ENCODE measurements at places on chromosomes 11 and 22.

GRCh38 chr11:43994196-43994595 is 51.8 kb downstream of the C11orf96 start:
- no peak for DNase-seq

- no peak for DNase-seq
Measured at GRCh38 chr22:45493286-45493771, 9.4 kb upstream of the FBLN1 start.

GRCh38 chr22:41377846-41378245 is 3.9 kb upstream of the TEF start:
- no peak for DNase-seq

DNA sequence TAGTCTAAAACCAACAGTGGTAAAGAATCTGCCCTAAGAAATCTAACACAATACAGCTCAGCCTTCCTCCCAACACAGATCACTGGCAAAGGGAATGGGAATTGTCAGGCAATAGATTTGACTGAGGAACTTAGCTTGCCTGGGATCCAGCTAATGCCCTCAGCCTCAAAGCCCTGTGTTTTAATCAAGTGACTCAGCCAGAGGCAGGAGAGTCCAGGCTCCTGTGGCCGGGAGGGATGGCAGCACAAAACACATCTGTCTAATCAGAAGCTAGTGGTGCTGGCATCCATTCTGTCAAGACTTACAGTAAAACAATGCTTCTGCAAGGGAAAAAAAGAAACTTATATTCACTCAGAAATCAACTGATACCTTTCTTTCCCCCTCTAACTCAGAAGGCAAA is 5.6 kb downstream of the SYTL2 start:
- DNase-seq: no peak

DNA sequence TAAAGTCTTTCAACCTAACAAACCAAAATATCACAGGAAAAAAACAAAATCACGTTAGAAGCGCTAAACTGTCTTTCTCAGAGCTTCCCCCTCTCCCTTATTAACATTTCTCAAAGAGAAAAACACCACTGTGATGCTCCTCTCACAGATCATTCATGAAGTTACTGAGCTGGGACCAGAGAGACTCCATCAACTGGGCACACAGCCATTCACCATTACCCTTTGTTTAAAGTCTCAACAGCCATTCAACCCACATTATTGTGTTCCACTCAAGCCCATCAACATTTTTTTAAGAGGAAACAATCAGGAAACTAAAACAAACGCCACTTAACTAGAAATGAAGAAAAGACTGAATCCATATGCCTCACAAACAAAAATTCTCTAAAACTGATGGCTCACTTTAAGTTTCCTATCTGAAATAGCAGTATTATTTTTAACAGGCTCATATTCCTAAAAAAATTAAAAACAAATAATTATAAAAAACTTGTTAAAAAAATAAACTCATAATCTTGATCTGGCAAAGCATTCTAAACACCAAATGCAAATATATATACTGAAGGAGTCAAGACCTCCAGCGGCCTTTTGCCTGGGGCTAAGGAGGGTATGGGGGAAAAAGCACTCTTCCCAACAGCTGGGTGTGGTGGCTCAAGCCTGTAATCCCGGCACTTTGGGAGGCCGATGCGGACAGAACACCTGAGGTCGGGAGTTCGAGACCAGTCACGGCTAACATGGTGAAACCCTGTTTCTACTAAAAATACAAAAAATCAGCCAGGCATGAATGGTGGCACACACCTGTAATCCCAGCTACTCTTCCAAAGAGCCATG is 14.0 kb downstream of the CELF1 start:
- DNase-seq: no peak

GRCh38 chr11:92685049-92685448 is 284.4 kb upstream of the MTNR1B start:
- DNase-seq: no peak

GRCh38 chr11:74434528-74434927 is 32.8 kb downstream of the KCNE3 start:
- DNase-seq: no peak

DNA sequence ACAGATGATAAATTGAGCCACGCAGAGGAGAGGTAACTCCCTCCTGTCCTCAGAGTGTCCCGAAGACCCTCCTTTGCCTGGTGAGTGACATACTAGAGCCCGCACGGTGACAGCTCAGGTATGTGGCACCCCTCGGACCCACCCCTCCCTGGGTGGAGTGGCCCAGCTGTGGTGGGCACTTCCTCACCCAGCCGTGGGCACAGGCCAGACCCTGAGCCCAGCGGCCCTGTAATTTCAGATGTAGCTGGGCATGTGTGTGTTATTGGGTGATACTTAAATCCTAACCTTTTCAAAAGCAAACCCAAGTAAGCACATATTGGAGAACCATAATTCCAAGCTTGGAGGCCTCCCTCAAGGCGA is 93.2 kb downstream of the WNT7B start:
- DNase-seq: no peak

GRCh38 chr11:35304386-35304775 is 115.0 kb downstream of the SLC1A2 start:
- DNase-seq: no peak

GRCh38 chr22:43155789-43156188 is 4.4 kb downstream of the TSPO start:
- no peak for DNase-seq

DNA sequence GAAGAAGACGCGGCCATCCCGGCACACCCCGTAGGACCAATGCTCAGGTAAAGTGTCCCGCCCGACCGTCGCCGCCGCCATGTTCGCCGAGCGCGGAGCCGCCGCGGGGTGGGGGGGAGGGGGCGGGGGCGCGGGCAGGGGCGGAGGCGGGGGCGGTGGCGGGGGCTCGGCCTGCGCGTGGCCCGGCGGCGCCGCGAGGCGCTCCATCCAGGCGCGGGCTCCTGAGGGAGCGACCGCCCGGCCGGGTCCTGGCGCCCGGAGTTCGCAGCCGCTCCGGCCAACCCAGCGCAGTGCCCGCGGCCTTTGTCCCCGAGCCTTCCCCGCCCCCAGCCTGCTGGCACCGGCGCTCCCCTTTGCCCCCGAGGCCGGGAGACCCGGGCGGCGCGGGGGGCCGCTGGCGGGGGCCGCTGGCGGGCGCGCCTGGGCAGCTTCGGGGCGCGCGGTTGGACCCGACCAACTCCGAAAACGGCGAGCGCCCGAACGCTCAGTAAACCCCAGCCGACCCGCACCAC is at the start of gene PLEKHA7:
TSS of gene PLEKHA7 (minus strand) at position 94 of the 512 bp plus-strand sequence. CDS start at position 81, 13 bp downstream.
- no peak for DNase-seq

DNA sequence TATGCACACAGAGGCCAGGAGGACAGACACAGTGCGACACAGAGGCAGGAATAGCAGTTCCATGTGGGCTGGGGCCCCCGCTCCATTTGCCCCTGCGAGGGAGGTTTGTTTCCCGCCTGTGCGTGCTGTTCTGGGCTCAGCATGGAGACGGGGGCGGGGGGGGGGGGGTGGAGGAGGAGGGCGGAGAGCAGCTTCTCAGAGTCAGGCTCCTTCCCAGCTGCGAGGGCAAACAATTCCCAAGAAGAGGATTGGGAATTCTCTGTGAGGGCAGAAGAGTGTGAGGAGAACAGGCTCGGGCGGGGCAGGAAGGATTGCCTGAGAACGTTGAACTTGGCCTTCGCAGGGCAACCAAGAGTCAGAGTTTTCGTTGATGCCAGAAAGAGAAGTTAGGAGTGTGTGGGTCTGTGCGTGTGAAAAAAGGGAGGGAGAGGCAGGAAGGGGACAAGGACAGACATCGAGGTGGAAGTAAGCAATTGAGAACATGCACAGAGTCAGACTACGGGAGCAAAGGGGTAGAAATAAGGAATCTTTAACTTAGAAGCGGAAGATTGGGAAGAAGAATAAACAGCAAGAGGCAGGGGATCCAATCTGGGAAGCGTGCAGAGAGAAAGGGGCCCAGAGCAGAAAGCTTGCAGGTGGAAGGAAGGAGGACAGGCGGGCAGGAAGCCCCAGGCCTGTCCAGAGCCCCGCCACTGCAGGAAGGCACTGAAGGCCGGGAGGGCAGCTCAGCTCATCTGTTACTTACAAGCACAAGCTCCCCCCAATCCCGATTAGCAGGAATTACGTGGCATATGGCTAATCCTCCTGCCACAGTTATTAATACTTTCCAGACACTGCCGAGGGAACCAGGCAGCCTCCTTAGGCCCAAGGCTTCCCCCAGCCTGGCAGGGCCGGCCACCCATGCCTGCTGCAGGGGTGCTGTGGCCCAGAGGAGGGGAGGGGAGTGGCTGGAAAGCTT is 15.6 kb upstream of the JAM3 start:
- DNase-seq: no peak

DNA sequence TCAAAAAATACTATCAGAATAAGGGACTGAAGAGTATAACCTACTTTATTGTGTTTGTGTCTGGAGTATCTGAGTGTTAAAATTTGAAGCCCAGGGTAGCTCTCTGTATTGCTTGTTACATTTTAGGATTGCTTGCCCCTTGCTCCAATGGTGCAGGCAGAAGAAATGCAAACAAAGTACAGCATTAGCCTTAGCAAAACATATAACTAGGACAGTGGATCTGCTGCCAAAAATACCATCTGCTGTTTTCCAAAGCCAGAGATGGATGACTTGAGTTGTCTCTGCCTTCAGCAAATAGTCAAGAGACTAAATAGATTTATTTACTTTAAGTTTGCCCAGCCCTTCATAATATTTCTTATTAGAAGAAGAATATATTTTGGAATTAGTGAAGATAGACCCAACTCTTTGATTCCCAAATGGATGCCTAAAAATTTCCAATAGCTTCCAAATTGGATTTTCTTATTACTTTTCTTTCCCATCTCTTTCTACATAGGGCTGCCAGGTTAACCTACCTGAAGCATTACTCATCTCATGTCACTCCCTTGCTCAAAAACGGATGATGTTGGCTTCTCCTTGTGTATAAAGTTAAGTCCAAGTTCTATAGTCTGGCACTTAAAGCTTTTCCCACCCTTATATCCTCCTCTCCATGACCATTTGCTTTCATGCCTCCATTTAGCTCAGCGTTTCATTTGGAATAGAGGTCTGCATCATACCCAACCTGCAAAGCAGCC is 66.3 kb downstream of the LDLRAD3 start:
- no peak for DNase-seq

GRCh38 chr11:115166820-115167219 is 337.4 kb downstream of the CADM1 start:
- no peak for DNase-seq

DNA sequence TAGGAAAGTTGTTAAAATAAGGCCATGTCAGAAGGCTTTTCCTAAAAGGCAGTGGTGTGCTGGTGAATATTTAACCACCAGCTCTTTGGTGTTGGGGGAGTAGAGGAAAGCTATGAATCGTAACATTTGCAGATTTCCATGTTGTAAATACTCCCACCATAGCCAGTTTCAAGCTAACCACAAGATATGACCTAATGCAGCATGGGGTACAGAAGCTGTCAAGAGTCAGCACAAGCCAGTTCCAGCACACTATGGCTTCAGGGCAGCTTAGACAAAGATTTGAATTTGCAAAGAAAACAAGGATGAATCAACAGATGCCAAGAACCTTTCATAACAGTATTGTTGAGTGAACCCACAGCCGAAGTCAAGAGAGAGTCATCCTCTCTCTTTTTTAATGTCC is 40.0 kb downstream of the COMMD9 start:
- no peak for DNase-seq

- no peak for DNase-seq
Measured at GRCh38 chr22:35352214-35353111, 28.4 kb upstream of the HMOX1 start.

DNA sequence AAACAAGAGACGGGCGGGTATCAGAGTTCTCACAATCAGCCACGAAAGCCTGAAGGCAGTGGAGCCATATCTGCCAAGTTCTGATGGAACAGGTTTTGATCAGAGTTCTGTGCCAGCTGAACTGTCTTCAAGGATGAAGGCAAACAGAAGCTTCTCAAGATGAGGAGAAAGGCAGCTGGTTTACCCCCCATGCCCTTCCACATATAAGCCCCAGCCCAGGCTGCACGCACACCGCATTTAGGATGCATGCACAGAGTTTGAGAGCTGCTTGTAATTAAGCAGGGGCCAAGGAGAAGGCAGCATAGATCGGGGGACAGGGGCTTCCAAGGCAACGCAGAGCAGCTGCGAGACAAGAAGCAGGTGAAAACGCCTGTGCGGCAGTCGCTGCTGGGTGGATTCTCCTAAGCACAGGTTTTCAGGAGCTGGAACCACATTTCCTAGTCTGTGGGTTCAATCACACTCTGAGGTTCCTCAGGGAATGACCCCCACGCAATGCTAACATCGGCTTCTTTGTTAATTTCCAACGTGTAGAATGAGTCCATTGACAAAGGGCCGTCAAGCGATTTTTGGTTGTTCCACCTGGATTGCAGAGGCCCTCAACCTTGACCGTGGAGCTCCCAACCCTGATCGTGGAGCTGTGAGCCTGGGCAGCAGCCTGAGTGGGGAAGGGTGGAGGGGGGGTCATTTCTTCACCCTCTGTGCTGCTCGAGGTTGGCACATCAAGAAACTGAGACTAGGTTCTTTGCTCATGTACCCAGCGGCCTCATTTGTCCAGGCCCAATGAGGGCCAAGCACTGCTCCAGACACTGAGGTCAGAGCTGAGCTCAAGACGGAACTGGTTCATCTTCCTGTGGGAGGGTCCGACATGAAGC is 81.7 kb upstream of the SHISAL1 start:
- DNase-seq: no peak

DNA sequence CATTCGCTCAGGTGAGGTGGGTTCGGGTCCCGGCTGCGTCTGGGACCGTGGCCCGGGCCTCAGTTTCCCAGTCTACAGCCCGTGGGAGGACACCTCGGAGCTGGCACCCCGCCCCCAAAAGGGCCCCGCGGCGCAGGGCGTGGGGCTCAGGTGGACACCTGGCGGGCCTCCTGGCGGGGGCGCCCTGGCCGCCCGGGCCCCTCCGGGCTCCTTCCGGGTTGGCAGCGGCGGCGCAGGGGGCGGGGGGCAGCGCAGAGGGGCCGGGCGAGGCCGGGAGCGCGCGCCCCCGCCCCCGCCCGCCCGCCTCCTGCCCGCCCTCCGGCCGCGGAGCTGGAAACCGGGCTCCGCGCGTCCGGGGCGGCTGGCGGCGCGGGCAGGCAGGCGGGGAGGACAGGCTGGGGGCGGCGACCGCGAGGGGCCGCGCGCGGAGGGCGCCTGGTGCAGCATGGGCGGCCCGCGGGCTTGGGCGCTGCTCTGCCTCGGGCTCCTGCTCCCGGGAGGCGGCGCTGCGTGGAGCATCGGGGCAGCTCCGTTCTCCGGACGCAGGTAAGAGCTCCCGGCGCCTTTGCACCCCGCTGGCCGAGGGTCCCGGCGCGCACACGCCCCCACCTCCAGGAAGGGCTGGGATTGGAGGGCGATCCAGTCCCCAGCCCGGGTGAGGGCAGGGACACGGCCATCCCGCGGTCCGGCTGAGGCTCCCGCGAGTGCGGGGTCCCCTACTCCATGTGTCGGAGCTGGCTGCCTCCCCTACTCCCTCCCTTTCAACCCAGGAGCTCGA is at the start of gene EMID1:
TSS of gene EMID1 (plus strand) at position 303 of the 778 bp plus-strand sequence. CDS start at position 446, 143 bp downstream.
- no peak for DNase-seq
